Stimulated activated naive CD4-positive, alpha-beta T cell treated with Interleukin-2 at 50 U/mL for 16 hours (primary cell): ENCODE measurements at places on chromosomes 13 and 19.
A peak's percentile ranks its signal among the peaks of the same experiment; 100 is the strongest.

GRCh38 chr19:3201072-3201700 lies 15.5 kb downstream of the NCLN start:
- no peak for DNase-seq

- no peak for DNase-seq
Measured at GRCh38 chr13:44929692-44930091, 59.6 kb downstream of the NUFIP1 start.

GRCh38 chr13:59674616-59675015 lies 489.1 kb downstream of the DIAPH3 start:
- no peak for DNase-seq

DNA sequence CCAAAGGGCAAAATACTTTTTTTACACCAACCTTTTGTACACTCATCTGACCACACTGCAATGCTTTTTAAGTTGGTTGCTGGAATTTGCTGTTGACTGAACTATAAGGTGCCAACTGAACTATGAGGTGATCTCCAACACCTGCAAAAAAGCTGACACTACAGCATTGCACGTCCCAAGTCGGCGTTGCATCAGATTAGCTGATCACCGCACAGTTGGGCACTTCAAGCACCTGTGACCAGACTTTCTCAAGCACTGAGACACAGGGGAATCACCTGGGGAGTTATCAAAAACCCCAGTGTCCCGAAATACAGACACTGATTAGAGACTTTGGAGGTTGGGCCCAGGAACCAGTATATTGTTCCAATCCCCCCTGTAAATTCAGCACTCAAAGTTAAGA lies 1.1 kb downstream of the NLRP11 start:
- DNase-seq: no peak

DNA sequence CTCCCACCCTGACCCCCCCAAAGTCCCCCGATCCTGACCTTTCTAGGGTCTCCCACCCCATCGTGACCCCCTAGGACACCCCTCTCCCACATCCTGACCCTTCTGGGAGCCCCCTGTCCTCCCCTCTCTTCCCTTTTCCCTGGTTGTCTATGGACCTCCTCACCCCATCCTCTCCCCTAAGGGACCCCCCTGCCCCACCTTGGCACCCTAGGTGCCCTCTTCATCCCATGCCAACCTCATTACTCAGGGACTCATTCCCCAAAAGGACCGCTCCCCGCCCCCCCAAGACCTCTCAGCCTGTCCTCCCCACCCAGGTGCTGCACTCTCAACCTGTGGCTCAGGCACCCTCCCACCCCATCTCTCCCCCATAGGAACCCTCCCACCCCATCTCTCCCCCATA lies 2.1 kb downstream of the MAP2K2 start:
- no peak for DNase-seq

DNA sequence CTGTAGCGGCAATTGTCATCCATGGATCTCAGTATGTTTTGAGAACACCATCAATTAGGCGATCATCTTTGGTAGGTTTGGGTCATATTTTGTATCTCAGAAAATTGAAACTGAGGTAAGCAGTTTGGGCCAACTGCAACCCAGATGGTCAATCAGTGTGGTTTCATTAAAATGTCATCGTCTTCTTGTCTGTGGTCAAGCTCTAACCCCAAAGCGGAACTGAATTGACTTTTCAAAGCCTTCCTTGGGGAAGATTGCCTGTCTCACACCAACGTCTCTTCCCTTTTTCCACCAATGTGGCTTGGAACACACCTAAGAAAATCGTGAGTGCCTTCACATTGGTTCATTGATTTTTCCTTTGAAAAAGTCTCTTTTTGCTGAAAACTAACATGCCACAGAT lies 56.3 kb upstream of the UBAC2 start:
- DNase-seq: no peak

DNA sequence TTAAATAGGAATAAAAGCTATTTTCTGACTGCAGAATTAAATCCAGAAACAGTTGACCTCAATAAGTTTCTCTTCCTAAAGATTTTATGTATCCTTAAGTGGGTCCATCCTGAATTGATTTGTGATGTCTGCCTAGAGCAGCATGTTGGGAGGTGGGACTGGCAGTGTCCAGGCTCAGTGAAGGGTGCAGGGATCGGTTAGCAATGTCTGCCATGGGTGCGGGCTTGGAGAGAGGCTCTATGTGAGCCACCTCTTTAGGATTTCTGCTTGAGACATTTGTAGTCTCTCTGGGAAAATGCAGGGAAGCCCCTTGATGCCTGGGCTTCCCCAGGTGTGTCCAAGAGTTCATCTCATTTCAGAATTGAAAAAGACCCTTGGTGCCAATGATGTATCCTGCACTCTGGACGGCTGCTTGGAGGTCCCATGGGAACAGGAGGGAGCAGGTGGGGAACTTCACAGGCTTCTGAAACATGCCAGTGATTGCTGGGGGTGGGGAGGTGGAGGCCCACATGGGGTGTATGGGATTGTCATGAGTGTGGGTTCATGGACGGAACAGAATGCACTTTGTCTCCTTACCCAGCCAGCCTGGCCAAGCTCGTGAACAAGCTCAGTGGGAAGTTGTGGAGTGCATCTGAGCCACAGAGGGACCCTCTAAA lies 6.2 kb upstream of the COLGALT1 start:
- DNase-seq: no peak

GRCh38 chr19:1081301-1082164 lies 13.6 kb downstream of the POLR2E start:
- DNase-seq: no peak

- no peak for DNase-seq
Measured at GRCh38 chr13:38213314-38213713, 136.3 kb upstream of the UFM1 start.

GRCh38 chr13:97284558-97284957 lies 62.4 kb downstream of the MBNL2 start:
- DNase-seq: no peak

DNA sequence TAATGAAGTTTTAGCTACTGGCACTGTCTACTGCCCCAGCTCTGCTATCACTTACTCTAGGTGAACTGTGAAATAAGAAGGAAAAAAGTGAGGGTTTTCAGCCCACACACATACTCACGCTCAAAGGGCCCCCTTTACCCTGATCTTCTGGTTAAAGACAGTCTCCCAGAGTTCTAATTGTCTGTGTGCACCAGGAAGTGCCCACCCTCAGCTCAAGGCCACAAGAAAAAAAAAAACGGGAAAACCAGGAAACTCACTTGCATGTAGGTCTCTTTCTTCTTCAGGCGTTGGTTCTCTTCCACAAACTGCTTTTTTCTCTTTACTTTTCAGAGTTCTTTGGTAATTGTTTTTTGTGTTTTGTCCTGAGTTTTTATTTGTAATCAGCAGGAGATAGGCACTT lies 22.1 kb downstream of the RAP2A start:
- DNase-seq: no peak

GRCh38 chr13:112974671-112975070 lies 5.7 kb downstream of the MCF2L start:
- no peak for DNase-seq

GRCh38 chr13:73717632-73718031 lies 416.6 kb downstream of the KLF12 start:
- DNase-seq: no peak

GRCh38 chr19:38990949-38991697 lies 15.6 kb upstream of the FBXO17 start:
- DNase-seq: no peak

GRCh38 chr19:18273561-18274218 lies 562 bp downstream of the IQCN start:
- DNase-seq: no peak

GRCh38 chr19:55141696-55142095 lies 7.3 kb downstream of the TNNT1 start:
- DNase-seq: no peak

DNA sequence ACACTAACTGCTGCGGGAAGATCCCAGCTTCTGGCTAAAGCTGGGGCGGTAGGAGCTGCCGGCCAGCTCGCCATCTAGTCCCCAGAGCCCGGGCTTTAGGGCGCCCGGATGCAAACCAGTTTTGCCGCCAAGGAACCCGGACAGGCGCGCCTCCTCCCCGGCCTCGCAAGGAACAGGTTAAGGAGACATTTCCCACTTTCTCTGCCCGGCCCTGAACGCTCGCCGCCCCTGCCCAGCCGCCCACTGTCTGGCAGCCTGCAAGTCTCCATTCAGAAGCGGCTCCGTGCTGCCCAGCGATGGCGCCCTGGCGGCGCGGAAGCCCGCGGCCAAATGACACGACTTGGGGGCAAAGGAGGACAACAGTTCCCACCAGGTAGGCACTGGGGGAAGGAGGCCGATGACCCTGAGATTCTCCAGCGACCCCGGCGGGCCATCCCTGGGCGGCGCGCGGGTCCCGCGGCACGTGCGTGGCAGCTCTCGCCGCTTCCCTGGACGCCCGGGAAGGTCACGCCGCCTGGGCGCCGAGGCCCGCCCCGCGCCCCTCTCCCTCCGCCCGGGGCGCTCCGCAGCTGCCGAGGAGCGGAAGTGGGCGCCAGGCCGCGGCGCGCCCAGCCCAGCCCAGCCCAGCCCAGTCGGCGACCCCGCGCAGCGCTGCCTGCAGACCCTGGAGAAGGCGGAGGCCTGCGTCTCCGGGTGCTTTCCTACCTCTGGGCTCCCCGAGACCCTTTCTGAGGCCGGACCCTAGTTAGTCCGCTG lies 42.2 kb upstream of the HNRNPA1L2 start:
- no peak for DNase-seq

GRCh38 chr13:25018729-25019115 lies 77.2 kb upstream of the PABPC3 start:
- DNase-seq: no peak

DNA sequence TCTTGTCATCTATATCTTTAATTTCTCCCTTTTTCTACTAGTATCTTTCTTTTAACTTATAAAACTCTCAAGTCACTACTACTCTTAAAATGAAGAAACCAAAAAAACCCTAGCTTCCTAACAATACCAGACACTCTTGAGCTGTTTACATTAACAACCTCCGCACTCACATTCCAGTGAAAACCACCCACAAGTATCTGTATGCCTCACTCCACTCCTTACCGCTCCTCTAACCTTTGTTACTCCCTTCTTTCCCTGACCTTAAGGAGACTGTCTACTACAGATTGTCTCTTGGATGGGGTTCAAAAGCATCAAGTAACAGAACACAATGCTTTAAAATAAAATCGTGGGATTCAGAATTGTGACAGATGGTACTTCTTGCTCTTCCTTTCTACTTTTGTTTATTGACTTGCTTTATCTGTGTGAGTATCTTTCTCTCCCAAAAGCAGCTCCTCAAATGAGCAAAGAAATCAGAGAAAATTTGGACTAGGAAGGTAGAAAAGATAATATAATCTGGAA lies 110.0 kb upstream of the FBXL3 start:
- no peak for DNase-seq

DNA sequence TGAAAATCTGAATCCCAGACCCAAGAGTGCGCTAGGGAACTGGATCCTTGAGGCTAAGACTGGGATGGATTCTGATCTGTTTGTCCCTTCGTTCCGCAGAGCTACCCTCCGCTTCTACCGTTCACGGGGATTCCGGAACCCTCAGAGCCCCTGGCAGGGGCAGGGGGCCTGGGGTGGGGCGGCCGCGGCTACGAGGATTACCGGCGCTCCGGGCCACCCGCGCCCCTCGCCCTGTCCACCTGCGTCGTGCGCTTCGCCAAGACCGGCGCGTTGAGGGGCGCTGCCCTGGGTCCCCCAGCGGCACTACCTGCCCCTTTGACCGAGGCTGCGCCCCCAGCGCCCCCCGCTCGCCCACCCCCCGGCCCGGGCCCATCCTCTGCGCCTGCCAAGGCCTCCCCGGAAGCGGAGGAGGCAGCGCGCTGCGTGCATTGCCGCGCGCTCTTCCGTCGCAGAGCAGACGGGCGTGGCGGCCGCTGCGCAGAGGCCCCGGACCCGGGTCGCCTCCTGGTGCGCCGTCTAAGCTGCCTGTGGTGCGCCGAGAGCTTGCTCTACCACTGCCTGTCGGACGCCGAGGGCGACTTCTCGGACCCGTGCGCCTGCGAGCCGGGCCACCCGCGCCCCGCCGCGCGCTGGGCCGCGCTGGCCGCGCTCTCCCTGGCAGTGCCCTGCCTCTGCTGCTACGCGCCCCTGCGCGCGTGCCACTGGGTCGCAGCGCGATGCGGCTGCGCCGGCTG lies 7.1 kb downstream of the SPRED3 start:
- DNase-seq: peak; percentile 20

DNA sequence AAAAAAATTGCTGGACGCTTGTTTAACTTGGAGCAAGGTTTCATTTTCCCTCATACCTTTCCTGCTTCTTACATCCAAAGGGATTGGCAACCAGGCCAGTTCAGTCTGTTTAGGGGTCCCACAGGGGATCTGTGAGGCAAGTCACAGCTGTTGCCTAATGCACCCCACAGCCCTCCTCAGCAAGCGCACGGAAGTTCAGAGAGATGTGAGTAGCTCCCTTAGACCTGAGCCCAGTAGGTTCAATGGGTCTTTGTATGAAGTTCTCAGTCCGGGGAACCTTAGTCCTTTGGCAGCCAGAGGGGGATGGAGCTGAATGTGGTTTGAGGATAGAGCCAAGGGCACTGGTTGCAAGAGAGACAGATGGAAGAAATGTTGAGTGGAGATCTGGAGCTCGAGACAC lies 13.0 kb downstream of the SAMD4B start:
- DNase-seq: no peak

DNA sequence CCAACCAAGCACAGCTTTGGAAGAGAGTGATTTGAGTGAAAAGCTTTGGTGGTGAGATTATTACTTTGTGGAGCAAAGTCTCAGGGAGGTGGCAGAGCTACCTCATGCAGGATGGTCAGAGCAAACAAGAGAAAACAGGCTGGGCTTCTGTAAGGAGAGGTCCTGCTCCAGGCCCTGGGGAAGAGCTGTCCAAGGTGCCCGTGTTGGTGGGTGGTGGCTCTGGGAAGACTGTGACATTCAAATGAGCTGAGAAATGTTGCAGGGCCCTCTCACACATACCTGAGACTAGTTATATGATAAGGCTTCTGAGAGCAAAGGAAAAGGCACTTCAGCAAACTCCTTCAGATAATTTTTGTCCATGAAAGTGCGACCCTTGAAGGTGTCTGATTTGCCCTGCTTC lies 205.5 kb upstream of the SOX21 start:
- no peak for DNase-seq

- DNase-seq: no peak
Measured at GRCh38 chr13:39567569-39567968, 35.4 kb downstream of the LHFPL6 start.

- no peak for DNase-seq
Measured at GRCh38 chr13:91119643-91120042, 227.8 kb upstream of the MIR17HG start.

- no peak for DNase-seq
Measured at GRCh38 chr13:110121422-110122083, 185.4 kb downstream of the COL4A1 start.

GRCh38 chr13:98798849-98799645 lies 46.6 kb upstream of the SLC15A1 start:
- no peak for DNase-seq
